ENCODE measurements at places on chromosomes 3 and 15. TPM values are rescaled to one million over a fixed set of nuclear protein-coding genes. Genes with fewer than 3 reads are reported as not detected.

- no peak overlapping the region for H3K4me3 ChIP-seq
- peaks cover 16% of the 10 kb centered on the region for H3K4me1 ChIP-seq
- H3K27me3 ChIP-seq, result no peaks in the 10 kb centered on the region
- H3K27ac ChIP-seq, result no peak overlapping the region
- H3K36me3 ChIP-seq, result no peaks in the 10 kb centered on the region
These were observed 46.3 kb downstream of the GPR171 start for GRCh38 chr3:151156618-151157216.

DNA sequence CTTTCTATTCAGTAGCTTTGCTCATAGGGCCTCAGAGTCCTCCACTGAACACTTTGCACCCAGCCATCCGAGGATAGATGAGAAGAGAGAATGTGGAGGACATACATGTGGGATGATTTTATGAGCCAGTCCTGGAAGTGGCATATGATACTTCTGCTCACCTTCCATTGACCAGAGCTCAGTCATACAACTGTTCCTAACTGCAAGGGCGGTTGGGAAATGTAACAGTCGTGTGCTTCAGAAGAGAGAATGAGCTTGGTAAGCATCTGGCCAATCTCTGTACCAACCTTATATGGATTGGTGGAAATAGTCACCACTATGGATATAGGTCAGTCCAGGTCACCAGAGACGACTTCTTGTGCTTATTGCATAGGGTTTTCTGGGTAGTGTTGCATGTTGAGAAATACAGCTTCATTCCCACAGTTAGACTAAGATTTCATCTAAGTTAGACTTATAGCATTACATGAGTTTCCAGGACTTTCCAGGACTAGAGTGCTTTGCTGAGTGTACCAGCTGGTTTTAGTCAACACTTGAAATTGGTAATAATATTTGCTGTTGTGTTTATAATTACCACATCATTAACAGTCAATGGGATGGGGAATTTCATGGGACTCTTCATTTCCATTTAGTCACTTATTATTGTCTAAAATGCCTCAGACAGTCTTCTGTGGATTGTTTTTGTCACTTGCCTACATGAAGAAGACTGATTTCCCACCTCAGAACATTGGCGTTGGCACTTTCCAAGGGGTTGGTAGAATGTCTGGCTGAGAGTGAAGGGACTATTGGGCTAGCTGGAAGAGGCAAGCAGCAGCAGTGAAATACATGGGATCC is 214.5 kb upstream of the ROPN1 start:
- H3K36me3 ChIP-seq, result no peaks in the 10 kb centered on the region
- H3K4me3 ChIP-seq, result no peak overlapping the region

Gene SERINC4
- not detected for total RNA-seq

- no peak for DNase-seq
- H3K27me3 ChIP-seq, result no peaks in the 10 kb centered on the region
- H3K4me3 ChIP-seq, result no peak overlapping the region
These were observed 28.4 kb downstream of the CCDC12 start for GRCh38 chr3:46947981-46948791.

GRCh38 chr15:78223396-78224022 is 10.9 kb downstream of the ACSBG1 start:
- H3K4me3 ChIP-seq, result no peak overlapping the region
- no peaks in the 10 kb centered on the region for H3K36me3 ChIP-seq
- peaks cover 7% of the 10 kb centered on the region for H3K4me1 ChIP-seq
- peaks cover 18% of the 10 kb centered on the region for H3K27me3 ChIP-seq

GRCh38 chr3:8298021-8298954 is 203.3 kb upstream of the LMCD1 start:
- no peak for DNase-seq
- peaks cover 10% of the 10 kb centered on the region for H3K27me3 ChIP-seq

Gene GABRR3
- total RNA-seq, result not detected

Gene GOLGA6L4
- total RNA-seq, result 5.1 TPM

DNA sequence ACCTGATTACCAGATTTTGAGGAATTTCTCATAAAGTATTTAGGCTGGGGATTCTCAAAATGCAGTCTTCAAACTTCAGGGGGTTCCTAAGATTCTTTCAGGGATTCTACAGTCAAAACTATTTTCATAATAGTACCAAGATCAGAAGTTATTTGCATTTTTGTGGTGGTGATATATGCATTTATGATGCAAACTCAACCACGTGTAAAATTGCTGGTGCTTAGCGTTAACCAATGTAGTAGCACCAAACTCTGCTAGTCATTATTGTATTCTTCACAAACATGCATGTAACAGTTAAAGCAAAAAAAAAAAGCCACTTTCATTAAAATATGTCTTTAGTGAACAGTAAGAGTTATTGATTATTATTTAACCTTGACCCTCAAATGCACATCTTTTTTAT is 274.9 kb upstream of the DNAJC19 start:
- H3K27ac ChIP-seq, result no peak overlapping the region
- no peaks in the 10 kb centered on the region for H3K36me3 ChIP-seq
- no peak for DNase-seq
- H3K27me3 ChIP-seq, result peaks cover 3% of the 10 kb centered on the region

- no peaks in the 10 kb centered on the region for H3K27me3 ChIP-seq
- peak overlapping the region; percentile 7 for H3K27ac ChIP-seq
- H3K36me3 ChIP-seq, result peaks cover 69% of the 10 kb centered on the region
These were observed 110.0 kb downstream of the ARNT2 start for GRCh38 chr15:80514071-80514780.

DNA sequence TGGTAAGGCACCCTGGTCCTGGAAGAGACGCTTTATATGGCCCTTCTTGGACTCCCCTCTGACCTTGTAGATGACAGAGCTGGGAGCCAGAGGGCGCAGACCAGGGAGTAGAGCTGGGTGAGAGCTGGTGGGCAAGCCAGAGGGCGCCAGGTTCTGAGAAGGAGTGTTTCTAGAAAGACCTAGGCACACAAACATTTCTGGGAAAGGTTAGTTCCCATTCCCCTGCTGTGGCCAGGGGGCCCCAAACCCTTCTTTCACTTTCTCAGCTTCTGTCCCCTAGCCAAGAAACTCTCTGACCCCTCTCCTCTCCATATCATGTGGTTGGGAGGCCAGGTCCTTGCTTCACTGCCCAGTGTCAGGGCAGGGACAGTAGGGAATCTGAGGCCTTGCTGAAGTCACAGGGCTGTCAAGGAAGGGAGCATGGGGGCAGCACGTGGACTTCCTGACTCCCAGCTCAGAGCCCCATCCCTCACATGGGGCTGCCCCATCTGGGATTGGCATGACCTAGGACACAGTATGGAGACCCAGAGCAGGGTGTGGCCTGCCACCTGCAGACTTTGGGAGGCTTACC is 3.6 kb downstream of the HEMK1 start:
- H3K27ac ChIP-seq, result no peak overlapping the region
- peaks cover 14% of the 10 kb centered on the region for H3K4me1 ChIP-seq
- no peak for DNase-seq
- no peaks in the 10 kb centered on the region for H3K36me3 ChIP-seq
- no peak overlapping the region for H3K4me3 ChIP-seq

GRCh38 chr3:186209810-186210752 is 101.2 kb upstream of the ETV5 start:
- peaks cover 30% of the 10 kb centered on the region for H3K27me3 ChIP-seq
- no peak for DNase-seq
- no peak overlapping the region for H3K4me3 ChIP-seq
- peak overlapping the region; percentile 71 for H3K27ac ChIP-seq
- no peaks in the 10 kb centered on the region for H3K36me3 ChIP-seq
- peaks cover 14% of the 10 kb centered on the region for H3K4me1 ChIP-seq

GRCh38 chr3:177935047-177935446 is 601.2 kb upstream of the KCNMB2 start:
- no peak for DNase-seq
- H3K27ac ChIP-seq, result no peak overlapping the region
- no peak overlapping the region for H3K4me3 ChIP-seq
- H3K4me1 ChIP-seq, result peaks cover 7% of the 10 kb centered on the region

- H3K4me1 ChIP-seq, result peaks cover 13% of the 10 kb centered on the region
- no peaks in the 10 kb centered on the region for H3K36me3 ChIP-seq
- peak within 1 kb of the TSS; percentile 89 for H3K4me3 ChIP-seq
- DNase-seq, result no peak
These were observed at the start of gene KCNH8 for GRCh38 chr3:19147905-19148767. Gene KCNH8, plus strand, starts transcription at chr3:19148510. Its CDS starts 210 bp downstream, at chr3:19148720.

Gene COL8A1
- 3,403 TPM for total RNA-seq

GRCh38 chr3:41508063-41508696 is 308.9 kb downstream of the CTNNB1 start:
- H3K27ac ChIP-seq, result no peak overlapping the region
- no peak for DNase-seq
- H3K36me3 ChIP-seq, result no peaks in the 10 kb centered on the region
- H3K4me3 ChIP-seq, result no peak overlapping the region
- no peaks in the 10 kb centered on the region for H3K27me3 ChIP-seq

GRCh38 chr15:68055224-68055705 is 1.1 kb downstream of the PIAS1 start:
- peak overlapping the region; percentile 86 for H3K4me3 ChIP-seq
- peak overlapping the region; percentile 84 for H3K27ac ChIP-seq
- H3K27me3 ChIP-seq, result no peaks in the 10 kb centered on the region
- DNase-seq, result no peak

Gene CD200
- total RNA-seq, result 0.27 TPM

GRCh38 chr3:156532730-156533129 is 22.2 kb downstream of the SSR3 start:
- H3K4me3 ChIP-seq, result no peak overlapping the region
- H3K4me1 ChIP-seq, result peaks cover 53% of the 10 kb centered on the region
- peak overlapping the region; percentile 96 for H3K27ac ChIP-seq
- DNase-seq, result no peak
- no peaks in the 10 kb centered on the region for H3K27me3 ChIP-seq

Gene TRIM69
- 13.6 TPM for total RNA-seq

Gene TMEM207
- not detected for total RNA-seq

DNA sequence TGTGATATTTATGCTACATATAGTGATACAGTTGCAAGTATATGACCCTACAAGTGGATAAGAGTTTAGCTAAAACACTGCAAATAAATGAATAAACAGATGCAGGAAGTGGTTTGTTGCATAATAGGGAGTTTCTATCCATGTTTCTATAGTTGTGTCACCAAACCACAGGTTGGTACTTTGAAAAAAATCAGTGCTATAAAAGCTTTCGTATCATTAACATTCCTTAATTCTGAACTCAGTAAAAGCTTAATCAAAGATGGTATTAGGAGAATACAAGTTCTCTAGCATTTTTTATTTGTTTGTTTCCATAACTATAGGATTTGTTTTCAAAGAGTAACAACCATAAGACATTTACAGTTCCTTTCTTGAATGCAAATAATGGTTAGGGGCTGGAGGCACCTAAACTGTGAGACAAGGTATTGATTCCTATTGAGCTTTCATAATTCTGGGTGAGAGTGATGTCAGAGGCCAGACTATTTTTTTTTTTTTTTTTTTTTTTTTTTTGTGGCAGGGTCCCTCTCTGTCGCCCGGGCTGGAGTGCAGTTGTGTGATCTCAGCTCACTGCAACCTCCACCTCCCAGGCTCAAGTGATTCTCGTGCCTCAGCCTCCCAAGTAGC is 29.6 kb downstream of the CPOX start:
- no peaks in the 10 kb centered on the region for H3K4me1 ChIP-seq
- DNase-seq, result no peak
- H3K27ac ChIP-seq, result no peak overlapping the region

GRCh38 chr3:197224034-197224444 is 74.4 kb downstream of the DLG1 start:
- H3K27ac ChIP-seq, result no peak overlapping the region
- no peak overlapping the region for H3K4me3 ChIP-seq
- no peaks in the 10 kb centered on the region for H3K27me3 ChIP-seq

GRCh38 chr15:35519541-35520149 is 26.3 kb downstream of the DPH6 start:
- DNase-seq, result no peak
- peaks cover 2% of the 10 kb centered on the region for H3K36me3 ChIP-seq
- H3K27me3 ChIP-seq, result no peaks in the 10 kb centered on the region
- H3K27ac ChIP-seq, result no peak overlapping the region

- DNase-seq, result no peak
- peaks cover 32% of the 10 kb centered on the region for H3K4me1 ChIP-seq
- no peaks in the 10 kb centered on the region for H3K27me3 ChIP-seq
- peaks cover 21% of the 10 kb centered on the region for H3K36me3 ChIP-seq
- no peak overlapping the region for H3K4me3 ChIP-seq
These were observed 101.4 kb downstream of the LARS2 start for GRCh38 chr3:45489730-45490309.

DNA sequence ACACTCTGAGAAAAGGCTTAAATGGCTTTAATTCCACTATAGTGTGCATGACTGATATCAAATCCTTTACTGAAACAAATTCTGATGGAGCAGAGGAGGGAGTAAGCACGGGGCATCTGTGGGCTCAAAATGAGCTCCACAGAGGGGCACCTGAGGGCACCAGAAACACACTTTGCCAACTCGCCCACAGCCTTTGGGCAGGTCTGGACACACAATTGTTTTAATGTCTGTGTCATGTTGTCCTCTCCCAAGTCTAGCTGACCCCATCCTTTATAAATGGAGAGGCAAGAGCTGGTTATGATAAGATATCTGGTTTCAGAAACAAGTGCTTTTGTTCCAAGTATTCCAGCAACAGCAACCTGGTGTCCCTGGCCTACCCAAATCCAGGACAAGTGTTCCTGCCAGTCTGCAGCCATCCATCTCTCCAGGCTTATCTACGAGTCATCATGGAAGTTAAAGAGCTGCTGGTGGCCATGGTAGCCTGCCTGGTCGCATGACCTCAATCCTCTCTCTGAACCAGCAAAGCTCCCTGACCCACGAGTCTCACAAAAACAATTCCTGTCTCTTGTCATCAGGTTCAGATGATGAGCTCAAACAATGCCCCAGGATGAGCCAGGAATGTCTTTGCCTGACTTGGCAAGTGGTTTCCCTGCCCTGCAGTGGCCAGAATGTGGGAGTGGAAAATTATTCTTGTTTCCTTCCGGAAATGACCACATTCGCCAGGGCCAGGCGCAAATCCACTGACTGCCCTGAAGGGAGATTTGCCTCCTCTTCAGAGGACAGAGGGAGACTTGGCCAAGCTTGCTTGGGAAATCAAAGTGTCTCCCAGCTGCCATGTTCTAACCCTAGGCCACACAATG is 64.4 kb upstream of the TPM1 start:
- H3K27me3 ChIP-seq, result no peaks in the 10 kb centered on the region
- no peak overlapping the region for H3K4me3 ChIP-seq
- peak overlapping the region; percentile 88 for H3K27ac ChIP-seq
- H3K36me3 ChIP-seq, result no peaks in the 10 kb centered on the region
- H3K4me1 ChIP-seq, result peaks cover 37% of the 10 kb centered on the region
- DNase-seq, result no peak

GRCh38 chr3:48565186-48565585 is 1.6 kb upstream of the UCN2 start:
- peaks cover 1% of the 10 kb centered on the region for H3K36me3 ChIP-seq
- peak overlapping the region; percentile 84 for H3K27ac ChIP-seq
- H3K4me3 ChIP-seq, result no peak overlapping the region
- H3K27me3 ChIP-seq, result no peaks in the 10 kb centered on the region
- DNase-seq, result no peak
- peaks cover 53% of the 10 kb centered on the region for H3K4me1 ChIP-seq

DNA sequence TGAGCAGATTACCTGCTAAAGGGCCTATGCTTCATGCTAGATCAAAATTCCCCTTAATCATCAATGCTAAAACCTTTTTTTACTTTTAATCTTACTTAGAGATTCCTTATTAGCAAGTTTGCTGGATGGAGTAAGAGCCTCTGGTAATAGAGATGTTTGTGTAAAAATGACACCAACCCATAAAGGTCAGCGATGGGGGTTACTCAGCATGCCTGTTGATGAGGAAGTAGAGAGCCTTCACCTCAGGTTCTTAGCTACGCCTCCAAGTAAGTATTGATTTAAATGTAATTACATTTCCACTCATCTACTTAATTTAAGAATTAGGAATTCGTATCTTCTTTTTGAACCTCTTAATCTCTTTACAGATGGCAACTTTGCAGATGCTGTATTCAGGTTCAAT is 38.8 kb downstream of the DNAJC13 start:
- no peak overlapping the region for H3K27ac ChIP-seq
- peaks cover 76% of the 10 kb centered on the region for H3K36me3 ChIP-seq
- no peak overlapping the region for H3K4me3 ChIP-seq
- no peak for DNase-seq

Gene CHDH
- total RNA-seq, result 0.81 TPM

Measured in osteocyte (in vitro differentiated cells).